ENCODE measurements at places on chromosomes 5 and 9.
A peak's percentile ranks its signal among the peaks of the same experiment; 100 is the strongest.

DNA sequence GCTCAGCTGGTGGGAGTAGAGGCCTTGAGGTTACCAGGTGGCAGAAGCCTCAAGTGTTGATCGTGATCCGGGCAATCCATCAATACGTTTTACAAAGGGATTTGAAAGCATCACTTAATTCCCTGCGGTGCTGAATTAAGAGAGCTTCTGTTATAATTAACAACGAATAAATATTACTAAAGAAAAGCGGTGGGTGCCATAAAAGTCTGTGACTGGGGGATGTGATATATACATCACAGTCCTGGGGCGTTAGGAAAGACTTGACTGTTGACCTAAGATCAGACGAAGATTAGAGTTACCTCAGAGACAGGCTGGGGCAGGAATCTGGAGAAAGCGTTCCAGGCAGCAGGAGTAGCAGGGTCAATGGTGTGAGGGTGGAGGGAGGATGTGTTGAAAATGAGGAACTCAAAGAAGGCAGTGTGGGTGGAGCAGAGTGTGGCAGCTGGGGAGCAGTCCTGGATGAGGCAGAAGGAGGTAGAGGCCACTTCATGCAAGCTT lies 6.7 kb upstream of the C5orf63 start:
- DNase-seq = no peak

GRCh38 chr5:143447983-143448382 lies 44.5 kb upstream of the NR3C1 start:
- DNase-seq = no peak

GRCh38 chr9:124347206-124347967 lies 67.9 kb downstream of the PSMB7 start:
- DNase-seq = no peak

DNA sequence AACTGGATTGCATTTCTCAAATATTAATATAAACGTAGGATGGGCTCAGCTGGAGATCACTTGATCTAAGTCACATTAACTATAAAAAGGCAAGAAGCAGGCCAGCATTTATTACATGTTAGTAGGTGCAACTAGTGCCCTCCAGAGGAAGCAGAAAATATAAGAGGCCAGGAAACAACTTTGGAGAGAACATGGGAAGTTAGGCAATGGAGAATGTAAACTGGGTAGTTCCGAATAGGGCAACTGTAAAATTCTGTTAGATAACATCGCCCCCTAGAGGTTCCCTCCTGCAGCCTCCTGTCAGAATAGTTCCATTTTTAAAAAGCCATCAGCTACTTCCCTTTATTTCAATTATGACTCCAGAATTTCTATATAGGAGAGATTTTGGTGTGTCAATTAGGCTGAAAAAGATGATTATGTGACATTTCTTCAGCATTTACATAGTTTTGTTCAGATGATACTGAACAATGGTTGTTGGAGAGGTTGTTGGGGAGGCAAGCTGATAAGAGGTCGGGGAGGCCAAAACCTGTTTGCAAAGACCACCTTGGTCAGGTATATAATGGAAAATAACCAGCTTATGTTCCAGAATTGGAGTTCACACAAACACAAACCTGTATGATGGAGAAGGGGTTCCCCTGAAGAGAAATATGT lies 22.4 kb downstream of the CCL28 start:
- DNase-seq = peak; percentile 69

- no peak for DNase-seq
Observed at GRCh38 chr9:98899408-98900056, 44.2 kb upstream of the COL15A1 start.

DNA sequence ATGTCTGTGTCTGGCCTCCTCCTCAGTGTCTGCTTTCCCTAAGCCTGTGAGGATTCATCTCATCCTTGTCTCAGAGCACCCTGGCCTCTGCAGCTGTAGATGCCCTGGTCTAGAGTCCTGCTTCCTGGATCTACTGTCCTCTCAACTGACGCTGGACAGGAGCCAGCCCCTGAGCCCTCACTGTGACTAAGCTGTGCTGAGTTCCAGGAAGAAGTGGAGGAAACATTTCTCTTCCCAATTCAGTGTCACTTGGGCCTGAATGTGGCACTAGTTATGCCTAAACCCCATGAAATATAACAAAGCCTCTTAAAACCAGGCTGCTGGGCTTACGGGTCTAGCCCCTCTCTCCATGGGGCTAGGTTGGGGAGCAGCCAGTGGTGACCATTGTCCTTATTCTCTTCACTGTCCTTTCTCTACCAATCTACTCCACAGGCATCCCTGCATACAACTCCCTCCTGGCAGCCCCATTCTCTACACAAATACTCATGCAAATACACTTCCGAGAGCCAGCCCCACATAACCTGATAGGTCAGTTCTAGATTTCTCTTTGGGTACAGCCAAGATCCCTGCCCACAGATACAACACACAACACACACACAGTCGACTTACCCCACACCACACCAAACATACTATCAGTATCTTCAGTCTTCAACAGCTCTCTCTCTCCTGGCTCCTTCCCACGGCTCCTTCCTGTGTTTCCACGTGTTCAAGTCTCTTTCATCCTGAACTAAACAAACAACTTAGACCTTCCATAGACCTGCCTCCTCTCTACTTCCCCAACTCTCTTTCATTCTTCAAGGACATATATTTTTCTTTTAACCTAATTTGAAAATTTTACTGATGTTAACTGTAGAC lies 220.8 kb downstream of the SNX18 start:
- peak; percentile 46 for DNase-seq
